Inflammatory macrophage treated with lipopolysaccharide for 1 hour (primary cell): ENCODE measurements at places on chromosomes 16 and 17.

DNA sequence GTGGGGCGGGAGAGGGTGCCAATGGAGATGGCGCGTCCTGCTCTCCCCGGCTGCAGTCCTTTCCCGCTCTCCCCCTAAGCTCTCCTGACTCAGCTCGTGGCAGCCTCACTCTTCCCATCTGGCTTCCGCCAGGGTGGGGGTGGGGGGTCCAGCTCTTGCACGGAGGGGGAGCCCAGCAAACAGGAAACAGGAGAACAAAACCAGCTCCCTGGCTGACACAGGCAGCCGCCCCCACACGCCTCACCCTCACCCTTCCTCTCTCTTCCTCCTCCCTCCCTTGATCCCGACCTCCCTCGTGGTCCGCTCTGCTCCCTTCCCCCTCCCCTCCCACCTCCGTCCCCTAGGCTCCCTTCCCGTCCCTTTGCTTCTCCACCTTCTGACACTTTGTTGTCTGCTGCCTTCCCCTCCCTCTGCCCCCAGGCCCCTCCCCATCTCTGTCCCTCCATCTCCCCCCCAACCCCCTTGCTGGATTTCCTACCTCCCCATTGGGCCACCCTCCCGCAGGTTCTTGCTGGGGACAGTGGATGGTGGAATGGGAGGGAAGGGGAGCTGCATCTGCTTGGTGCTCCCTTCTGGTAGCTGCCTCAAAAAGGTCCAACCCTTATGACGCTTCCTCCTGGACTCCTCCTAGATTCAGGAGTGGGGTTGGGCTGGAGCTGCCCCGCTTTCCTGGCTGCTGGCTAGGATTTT, 23.7 kb downstream of the ARHGAP23 start:
- no peak for DNase-seq

- DNase-seq, result no peak
Measured at GRCh38 chr16:76195056-76195455, 82.1 kb upstream of the CNTNAP4 start.

GRCh38 chr17:72600934-72601333, 480.1 kb downstream of the SOX9 start:
- no peak for DNase-seq

GRCh38 chr16:1812732-1813163, 13.9 kb downstream of the HAGH start:
- DNase-seq, result peak; percentile 64

DNA sequence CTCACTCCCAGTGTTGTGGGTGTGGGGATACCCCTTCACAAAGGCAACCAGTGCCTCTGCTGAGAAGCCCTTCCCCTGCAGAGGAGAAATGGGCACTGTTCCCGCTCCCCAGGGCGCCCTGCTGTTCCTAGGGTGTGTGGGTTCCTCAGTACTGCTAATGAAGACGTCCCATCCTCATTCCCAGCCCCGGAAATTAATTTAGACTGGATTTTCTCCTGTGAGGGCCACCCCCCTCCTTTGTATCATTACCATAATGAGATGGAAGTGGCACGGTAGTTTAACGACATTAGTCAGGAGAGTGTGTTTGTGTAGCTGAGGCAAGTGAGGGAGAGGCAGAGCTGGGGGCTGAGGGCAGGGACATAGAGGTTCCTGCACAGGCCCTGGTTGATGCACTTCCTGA, 53.2 kb downstream of the PIPOX start:
- no peak for DNase-seq

GRCh38 chr17:8918807-8919465, 46.6 kb downstream of the PIK3R5 start:
- no peak for DNase-seq

- peak; percentile 54 for DNase-seq
Measured at GRCh38 chr17:8991514-8992285, 26.2 kb upstream of the PIK3R5 start.

DNA sequence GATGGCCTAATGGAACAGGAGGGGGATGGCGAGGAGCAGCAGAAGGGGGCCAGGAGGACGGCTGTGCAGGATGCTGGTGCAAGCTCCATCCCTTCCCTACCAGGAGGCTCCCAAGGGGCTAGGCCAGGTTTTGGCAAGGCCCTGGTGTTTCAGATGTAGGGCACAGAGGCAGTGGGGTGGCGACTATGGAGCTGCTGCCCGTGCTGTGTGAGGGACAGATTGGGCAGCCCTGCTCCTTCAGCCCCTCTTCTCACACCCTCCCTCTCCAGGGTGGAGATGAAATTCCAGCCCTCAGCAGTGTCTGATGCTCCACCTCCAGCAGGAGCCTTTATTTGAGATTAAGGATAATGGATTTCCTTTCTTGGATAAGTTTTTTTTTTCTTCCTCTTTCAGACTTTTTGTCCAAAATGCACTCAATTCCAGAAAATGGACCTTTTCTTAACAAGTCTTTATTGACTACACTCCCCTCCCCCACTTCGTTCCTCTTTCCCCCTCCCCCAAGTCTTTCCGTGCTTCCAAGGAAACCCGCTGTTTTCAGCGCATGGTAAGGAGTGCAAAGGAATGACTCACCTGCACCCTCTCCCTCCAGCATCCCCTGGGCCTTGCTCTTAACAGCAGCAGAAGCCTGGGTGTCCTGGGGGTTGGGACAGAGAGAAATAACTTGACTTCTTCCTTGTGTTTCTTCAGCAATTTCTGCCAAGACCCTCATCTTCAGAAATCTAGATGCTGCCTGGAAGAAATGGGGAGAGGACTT, 95.2 kb downstream of the CCDC182 start:
- DNase-seq, result no peak

GRCh38 chr17:63688396-63689020, 11.4 kb downstream of the LIMD2 start:
- DNase-seq, result no peak

DNA sequence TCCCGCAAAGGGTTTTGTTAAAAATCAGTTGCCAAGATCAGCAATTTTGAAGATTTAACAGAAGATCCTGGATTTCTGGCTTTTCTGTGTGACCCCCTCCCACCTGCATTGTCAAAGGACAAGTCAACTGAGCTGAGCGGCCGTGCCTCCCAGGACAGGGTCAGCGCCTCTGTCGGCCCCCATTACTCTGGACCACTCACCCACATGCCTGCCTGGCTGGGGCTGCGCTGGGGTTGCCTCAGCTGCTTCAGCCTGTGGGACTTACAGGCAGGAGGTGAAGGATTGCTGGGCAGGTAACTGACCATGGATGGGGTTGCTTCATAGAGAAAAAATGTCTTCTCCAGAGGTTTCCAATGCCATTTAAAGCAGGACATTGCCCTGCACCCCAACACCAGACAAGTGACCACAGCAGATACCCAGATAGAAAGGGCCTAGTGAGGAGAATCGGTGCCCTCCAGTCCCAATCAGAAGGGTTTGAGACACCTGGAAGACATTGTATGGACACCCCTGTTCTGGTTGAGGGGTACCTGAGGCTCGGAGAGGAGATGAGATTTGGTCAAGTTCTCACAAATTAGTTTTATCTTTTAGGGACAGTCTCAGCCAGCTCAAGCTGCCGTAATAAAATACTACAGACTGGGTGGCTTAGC, 52.8 kb downstream of the SNX20 start:
- no peak for DNase-seq

GRCh38 chr16:27202923-27203506, 311 bp upstream of the KDM8 start:
- DNase-seq, result no peak

DNA sequence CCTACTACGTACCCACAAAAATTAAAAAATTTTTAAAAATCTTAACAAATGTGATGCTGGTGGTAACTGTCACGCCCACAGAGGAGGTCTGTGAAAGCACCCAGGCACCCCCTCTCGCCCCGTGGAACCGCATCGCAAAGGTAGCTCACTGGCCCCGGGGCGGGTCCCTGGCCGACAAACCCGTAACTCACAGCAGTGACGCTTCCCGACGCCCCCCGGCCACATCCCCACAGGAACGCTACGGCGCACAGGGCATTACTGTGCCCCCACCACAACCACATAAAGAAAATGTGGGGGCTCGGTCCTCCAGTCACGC, 366 bp downstream of the ANKS3 start:
- no peak for DNase-seq

- DNase-seq, result no peak
Measured at GRCh38 chr17:77864234-77865111, 94.0 kb upstream of the TNRC6C start.

- DNase-seq, result no peak
Measured at GRCh38 chr16:89364606-89365005, 125.8 kb downstream of the ANKRD11 start.

DNA sequence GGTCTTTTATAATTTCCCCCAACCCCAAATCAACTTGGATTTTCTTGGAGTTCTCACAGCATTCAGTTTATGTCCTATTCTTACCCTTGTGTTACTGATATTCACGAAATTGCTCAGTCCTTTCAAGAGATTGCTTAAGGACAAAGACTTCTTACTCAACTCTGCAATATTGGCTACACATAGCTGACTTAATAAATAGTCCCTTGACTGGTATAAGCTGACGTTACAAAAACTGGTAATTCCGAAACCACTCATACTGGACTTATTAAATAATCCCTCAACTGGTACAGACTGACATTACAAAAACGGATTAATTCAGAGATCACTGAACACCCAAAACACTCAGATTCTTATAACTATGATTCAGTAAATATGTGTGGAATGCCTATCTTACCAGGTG, 860 bp downstream of the TIGD7 start:
- DNase-seq, result peak; percentile 57

DNA sequence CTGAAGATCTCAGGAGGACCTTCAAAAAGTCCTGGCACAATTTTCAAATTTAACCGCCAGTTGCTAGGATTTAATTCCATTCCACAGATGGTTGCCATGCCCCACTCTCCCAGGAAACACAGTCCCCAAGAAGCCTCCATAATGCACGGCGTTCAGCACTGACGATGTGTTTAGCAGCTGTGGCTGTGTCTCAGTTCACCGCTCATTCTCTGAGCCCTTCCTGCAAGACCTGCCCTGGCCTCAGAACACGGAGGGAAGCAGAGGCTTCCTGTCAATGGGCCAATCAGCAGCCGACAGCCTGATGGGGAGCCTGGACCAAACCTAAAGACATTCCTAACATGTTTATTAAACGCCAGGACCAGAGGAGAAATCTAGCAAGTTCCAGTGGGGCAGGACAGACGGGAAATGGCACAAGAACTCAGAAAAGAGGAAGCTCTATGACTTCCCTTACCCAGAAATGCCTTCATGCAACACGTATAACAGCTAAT, 4.9 kb downstream of the MYLK3 start:
- DNase-seq, result peak; percentile 52

GRCh38 chr17:40596261-40596919, 31.1 kb upstream of the CCR7 start:
- no peak for DNase-seq

GRCh38 chr17:38425744-38426143, 2.5 kb upstream of the ARHGAP23 start:
- no peak for DNase-seq

DNA sequence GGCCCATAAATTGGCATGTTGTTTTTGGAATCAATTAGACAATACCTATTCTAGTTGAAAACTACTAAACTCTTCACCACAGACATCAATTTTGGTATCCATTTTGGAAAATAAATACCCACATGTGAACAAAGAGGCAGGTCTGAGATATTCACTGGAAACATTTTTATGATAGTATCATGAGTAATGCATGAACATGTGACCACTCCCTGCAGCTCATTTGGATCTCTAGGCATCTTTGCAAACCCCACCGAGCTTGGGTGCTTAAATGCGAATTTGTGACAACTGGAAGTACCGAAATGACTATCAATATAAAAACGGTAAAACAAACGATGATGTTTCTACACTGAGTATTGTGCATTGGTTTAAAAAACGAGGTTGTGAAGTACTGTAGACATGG, 285.2 kb downstream of the IRF8 start:
- DNase-seq, result no peak

DNA sequence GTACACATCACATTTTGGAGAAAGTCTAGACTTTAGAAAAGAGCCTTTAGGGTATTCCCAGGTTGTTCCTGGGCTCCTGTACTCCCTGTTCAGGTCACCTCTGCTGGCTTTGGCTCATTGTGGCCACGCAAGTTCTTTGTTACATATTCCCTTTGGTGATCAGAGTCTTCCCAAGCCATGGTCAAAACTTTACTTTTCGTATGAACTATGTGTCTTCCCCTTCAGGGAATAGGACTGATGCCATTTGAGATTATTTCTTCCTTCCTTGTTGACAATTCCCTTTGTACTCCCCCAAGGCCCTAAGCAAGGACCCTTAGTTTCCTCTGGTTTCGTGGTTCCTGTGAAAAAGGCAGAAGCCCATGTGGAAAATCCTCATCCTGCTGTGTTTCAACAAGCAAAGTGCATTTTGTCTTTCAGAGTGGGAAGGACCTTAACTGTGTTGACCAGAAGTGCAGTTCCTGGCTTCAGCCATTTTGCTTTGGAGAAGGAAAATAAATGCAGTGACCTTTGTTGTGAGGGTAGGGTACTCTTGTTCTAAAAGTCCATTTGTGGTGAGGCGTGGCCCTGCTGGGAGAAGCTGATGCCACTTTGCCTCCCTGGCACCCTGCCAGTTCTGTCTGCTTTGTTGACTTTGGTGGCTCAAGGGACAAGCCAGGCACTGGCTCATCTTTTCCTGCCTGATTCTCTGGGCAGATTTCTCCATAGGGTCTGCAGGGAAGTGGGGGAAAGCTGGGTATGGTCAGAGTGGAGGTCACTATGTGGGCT, 55.1 kb downstream of the ZNRF1 start:
- no peak for DNase-seq

GRCh38 chr17:64037802-64038201, 17.4 kb upstream of the ICAM2 start:
- no peak for DNase-seq
